Fibroblast of the aortic adventitia (primary cell): ENCODE measurements at places on chromosomes 6 and 20. TPM values are rescaled to one million over a fixed set of nuclear protein-coding genes. Genes with fewer than 3 reads are reported as not detected.

The CTCFL gene
- not detected in 2 replicates for total RNA-seq

The ATP6V1G2 gene
- 3.8 and 6.7 TPM in 2 replicates for total RNA-seq

The FAM209B gene
- total RNA-seq: not detected in 2 replicates

The MOCS1 gene
- 3.9 and 8.4 TPM in 2 replicates for total RNA-seq

The ULBP2 gene
- total RNA-seq: 2.5 and 3.3 TPM in 2 replicates

The PPP1R3G gene
- 3.8 and 10.1 TPM in 2 replicates for total RNA-seq

The AIG1 gene
- 28.0 and 48.7 TPM in 2 replicates for total RNA-seq

The LAMP5 gene
- 0.18 TPM in 1 of 2 replicates, not detected in the other for total RNA-seq

The NOTCH4 gene
- 1.1 and 2.2 TPM in 2 replicates for total RNA-seq

The LHFPL5 gene
- total RNA-seq: not detected in 2 replicates

The IL17F gene
- total RNA-seq: not detected in 2 replicates

The TLDC2 gene
- 0.18 TPM in 1 of 2 replicates, not detected in the other for total RNA-seq

The TBC1D7 gene
- 15.8 and 44.2 TPM in 2 replicates for total RNA-seq

The MYMX gene
- not detected in 2 replicates for total RNA-seq

The TPX2 gene
- total RNA-seq: 6.2 and 91.1 TPM in 2 replicates
